ENCODE measurements at places on chromosomes 1 and 21.
A peak's percentile ranks its signal among the peaks of the same experiment; 100 is the strongest.

DNA sequence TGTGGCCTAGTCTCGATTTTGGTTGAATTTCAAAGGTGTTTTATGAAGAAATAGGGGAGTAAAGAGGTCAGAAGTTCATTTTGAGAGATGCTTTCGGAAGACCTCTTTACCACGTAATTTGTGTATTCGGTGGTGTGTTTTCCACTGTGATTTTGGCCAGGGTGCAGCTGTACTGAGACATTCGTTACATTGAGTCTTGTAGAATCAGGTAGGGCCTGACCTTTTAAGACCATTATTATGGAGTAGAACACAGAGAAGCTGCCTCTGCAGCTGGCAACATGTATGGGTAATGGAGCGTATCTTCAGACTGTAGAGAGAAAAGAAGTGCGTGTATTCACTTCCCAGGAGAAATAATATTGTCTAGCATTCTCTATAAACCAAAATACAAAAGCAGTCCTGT lies 326.5 kb downstream of the PDE4B start:
- no peak for DNase-seq

DNA sequence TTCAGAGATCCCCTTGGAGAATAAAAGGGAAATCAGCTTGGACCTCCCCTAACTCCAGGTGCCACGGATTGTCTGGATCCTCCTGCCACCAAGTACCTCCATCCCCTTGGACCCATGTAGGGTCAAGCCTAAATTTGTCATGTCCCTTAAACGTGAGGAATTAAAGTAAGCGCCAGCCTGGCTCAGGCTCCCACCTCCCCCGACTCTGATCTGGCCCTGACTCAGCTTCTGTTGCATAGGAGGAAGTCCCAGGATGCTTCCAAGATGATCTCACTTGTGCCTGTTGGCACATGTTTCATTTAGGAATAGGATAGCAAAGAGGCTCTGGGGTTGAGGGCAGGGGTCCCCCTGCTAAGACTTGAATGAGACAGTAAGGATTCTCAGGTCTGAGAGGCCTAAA lies 231.9 kb upstream of the JUN start:
- no peak for DNase-seq

DNA sequence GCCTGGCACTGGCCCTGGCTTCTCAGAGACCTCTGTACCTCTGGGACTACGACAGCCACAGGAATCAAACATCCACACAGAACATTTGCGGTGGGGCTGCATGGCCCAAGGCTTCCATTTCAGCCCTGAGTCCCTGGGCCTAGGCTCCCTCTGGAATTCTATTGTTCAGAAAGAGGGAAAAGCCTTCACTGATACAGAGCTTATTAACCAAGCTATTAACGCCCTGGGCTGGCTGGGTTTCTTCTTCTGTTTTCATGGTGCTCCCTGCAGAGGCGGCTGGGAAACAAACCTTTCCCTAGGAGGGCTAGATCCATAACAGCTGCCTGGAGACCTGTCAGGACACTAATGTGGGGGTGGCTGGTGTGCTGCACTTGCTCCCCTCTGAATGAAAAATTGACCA lies 88.2 kb downstream of the KAZN start:
- DNase-seq, result no peak

- no peak for DNase-seq
These were observed 1.1 kb downstream of the TOR1AIP1 start for GRCh38 chr1:179883040-179883744.

DNA sequence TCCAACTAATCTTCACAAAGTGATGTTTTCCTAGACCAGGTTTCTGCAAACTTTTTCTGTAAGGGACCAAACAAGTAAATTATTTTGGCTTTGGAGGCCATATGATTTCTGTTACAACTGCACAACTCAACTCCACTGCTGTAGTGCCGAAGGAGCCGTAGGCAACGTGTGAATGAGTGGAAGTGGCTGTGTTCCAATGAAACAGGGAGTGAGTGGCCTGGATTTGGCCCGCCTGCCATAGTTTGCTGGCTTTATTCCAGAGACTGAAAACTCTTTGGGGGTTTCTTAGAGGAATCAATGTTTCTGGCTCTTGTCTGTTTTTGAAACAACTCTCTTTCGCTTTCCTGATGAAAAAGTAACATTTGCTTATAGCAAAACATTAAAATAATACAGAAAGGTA lies 12.6 kb upstream of the ACTL8 start:
- DNase-seq, result no peak

- peak; percentile 85 for DNase-seq
These were observed 12.8 kb downstream of the S100A7 start for GRCh38 chr1:153447498-153448170.

- DNase-seq, result no peak
These were observed 115.4 kb upstream of the TIAM1 start for GRCh38 chr21:31459457-31459856.

DNA sequence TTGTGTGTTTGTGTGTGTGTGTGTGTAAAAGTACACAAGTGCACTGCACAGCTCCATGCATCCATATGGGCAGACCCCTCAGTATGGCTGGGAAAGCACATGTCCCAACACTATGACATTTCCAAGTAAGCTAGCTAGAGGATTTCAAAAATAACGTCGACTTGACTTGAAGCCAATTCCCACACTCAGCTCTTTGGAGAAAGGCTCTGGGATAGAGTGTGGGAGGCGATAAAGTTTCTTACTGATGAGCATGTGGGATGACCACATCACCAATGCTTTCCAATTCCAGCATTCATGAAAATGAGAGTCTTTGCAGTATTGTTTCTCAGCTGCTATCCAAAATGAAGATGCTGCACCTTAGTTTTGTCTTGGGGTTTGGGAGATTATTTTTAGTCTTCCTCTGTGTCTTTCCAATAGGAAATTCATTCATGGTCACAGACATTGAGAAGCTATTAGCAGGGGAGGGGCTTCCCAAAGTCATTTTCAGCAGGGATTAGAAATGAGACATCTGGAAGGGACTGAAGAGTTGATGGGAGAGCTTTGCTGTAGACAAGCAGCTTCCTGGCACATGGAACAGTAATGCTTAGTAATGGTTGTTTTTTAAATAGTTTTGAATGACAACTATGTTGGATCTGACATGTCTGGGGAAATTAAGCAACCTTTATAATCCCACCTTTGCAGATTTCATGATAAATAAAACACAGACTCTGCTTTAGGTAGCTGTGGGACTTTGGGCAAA lies 143.5 kb downstream of the ASTN1 start:
- DNase-seq, result no peak

DNA sequence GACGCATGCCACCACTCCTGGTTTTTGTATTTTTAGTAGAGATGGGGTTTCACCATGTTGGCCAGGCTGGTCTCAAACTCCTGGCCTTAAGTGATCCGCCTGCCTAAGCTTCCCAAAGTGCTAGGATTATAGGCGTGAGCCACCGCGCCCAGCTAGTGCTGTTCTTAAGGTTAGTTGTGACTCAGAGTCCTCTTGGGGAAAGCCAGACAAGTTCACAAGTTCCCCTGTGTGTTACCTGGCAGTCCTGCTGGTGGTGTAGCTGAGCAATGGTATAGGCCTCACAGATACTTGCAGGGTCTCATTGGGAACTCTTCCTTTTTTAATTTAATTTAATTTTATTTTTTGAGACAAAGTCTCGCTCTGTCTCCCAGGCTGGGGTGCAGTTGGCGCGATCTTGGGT lies 10.6 kb downstream of the CFAP126 start:
- no peak for DNase-seq

GRCh38 chr1:236576004-236576403 lies 28.3 kb downstream of the HEATR1 start:
- no peak for DNase-seq

GRCh38 chr21:32886339-32886738 lies 114.8 kb upstream of the PAXBP1 start:
- no peak for DNase-seq

- no peak for DNase-seq
These were observed 101.1 kb downstream of the ADARB1 start for GRCh38 chr21:45175326-45176095.

GRCh38 chr1:177569476-177569875 lies 398.7 kb downstream of the BRINP2 start:
- DNase-seq, result no peak

GRCh38 chr1:246583448-246584185 lies 17.4 kb downstream of the CNST start:
- no peak for DNase-seq

GRCh38 chr21:46206163-46207005 lies 22.1 kb upstream of the SPATC1L start:
- DNase-seq, result no peak

- DNase-seq, result no peak
These were observed 8.1 kb upstream of the KHDRBS1 start for GRCh38 chr1:32005522-32005921.

- no peak for DNase-seq
These were observed 293.1 kb downstream of the LMX1A start for GRCh38 chr1:165063181-165063965.

DNA sequence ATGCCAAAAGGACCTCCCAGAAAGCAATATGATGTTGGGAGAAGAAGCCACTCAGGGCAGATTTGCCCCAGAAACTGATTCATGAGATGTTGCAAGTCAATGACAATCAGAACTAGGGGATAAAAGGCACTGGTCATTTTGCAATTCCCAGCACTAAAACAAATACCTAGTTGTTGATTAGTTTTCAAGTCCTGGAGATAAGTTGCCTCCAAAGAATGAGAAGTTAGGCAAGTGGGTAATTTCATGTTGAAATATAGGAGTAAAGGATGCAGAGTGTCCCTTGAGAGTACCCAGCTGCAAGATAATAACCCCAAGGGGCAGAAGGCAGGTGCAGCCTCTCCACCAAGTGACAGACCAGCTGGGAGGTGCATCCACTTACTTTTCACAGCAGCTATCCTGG lies 363.6 kb downstream of the PBX1 start:
- no peak for DNase-seq

DNA sequence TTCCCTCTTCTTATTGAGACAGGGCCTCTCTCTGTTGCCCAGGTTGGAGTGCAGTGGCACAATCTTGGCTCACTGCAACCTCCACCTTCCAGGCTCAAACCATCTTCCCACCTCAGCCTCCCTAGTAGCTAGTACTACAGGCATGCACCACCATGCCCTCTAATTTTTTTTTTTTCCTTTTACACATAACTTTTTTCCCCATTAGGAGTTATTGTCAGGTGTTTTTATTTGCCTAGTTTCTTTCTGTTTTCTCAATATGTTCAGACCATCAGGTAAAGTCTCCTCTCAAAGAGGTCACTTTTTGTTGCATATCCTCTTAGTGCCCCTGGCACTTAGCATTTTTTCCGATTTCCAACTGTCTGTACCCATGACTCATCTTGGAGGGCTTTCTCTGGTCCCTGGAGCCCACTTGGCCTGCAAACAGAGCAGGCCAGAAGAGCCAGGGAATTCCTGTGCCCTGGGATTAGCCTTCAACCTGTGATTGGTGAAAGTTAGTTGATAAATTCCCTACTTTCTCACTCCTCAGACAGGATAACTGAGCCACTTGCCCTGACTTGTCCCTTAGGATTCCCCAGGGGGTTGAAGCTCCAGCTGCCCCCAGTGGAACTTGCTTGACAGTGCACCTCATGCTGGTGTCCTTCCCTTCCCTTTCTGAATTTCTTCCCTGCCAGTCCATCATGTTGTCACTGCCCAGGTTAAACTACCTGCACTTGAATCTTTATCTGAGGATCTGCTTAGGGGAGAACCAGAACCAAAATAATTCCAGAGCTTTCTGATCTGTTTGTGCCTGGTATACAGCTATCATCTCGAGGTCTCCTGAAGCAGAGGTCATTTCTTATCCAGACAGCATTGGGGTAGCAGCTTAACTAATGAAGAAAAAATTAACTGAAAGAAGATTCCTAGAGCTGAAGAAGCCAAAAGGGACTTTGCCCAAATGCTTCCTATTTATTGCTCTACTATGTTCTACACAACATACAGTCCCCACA lies 2.4 kb downstream of the NTPCR start:
- peak; percentile 53 for DNase-seq

DNA sequence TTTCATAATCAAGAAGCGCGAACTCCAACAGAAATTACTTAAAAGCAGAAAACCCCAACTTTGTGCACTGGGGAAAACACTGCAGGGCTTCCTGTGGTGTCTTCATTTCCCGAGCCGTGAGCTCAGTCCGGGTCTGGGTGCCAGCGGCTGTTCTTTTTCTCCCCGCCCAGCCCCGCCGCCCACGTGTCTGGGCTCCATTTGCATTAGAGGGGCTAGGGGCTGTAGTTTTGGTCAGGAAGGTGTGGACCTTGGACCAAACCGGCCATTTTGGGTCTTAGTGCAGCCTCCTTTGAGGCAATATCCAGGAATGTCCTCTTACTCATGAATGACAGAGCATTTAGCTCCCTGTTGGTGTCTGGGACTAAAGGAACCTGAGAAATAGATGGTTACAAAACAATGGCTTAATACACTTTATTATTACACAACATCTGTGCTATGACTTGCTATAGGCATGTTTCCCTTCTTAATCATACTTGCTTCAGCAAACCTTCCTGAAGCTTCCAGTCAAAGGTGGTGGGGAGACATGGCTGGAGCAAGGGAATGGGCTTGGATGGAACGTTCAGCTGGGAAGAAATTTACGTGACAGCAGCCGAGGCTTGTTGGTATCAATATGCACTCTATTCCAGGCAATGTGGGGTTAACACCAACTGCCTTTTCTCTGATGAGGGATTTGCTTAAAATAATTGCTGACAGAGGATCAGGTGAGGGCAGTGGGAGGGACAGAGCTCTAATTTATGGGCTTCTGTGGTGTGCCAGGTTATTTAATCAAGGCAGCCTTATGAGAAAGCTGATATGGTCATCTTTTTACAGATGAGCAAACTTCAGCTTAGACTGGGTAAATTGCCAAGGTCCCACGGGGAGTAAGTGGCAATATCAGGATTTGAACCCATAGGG lies 1.1 kb downstream of the AGTRAP start:
- DNase-seq, result no peak

DNA sequence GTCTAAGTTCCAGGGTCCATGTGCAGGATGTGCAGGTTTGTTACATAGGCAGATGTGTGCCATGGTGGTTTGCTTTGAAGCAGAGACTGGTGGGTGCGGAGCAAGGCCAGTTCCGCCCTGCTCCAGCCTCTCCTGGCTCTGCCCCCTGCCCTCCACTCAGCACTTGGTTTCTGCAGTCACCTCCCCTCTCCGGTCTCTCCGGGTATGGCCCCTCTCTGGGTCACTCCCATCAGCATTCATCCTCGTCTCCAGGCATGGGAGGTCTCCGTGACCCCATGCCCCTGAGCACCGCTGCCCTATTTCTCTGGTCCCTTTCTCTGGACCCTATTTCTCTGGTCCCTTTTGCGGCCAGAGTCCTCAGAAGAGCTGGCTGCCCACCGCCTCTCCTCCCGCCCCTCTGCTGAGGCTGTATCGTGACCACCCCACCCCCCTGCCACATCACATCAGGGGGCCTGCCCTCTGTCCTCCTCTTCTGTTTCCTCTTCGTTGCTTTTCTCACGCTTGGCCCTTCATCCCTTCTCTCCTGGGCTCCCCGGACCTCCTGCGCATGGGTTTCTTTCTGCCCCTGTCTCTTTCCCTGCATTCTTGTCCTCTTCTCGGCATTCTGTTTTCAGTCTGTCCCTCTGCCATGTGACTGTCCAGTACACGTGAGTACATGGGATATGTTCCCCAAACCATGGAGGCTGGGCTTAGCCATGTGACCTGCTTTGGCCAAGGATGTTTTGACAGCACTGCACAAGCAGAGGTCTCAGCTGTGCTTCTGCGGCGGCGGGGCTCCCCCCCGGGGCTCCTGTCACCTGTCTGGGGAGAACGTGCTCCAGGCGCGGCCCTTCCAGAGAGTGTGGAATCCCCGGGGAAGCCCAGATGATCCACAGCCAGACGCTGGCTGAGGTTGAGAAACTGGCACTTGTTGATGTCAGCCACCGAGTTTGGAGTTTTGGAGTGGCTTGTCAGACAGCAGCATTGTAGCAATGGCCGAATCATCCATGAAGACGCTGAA lies 54.4 kb upstream of the C1orf174 start:
- DNase-seq, result no peak

All from Panc1 (cell line).